ENCODE measurements at places on chromosomes 6 and 20.
A peak's percentile ranks its signal among the peaks of the same experiment; 100 is the strongest.

DNA sequence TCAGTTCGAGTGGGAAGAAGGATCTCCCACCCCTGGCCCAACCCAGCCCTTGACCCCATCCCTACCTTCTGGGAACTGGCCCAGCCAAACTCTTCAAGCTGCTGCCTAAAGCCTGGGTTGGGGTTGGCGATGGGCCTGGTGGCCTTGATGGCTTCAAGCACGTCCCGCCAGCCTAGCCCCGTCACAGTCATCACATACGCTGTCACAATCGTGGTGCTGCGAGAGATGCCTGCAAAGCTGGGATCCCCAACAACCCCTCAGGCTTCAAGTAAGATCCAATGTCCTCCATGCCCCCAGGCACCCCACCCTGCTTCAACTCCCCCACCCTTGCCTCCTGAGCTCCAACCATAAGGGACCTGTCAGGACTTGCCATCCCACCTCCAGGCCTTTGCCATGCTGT, 7.8 kb downstream of the DUSP15 start:
- no peak for DNase-seq

GRCh38 chr20:695165-695866, 19.7 kb upstream of the SCRT2 start:
- DNase-seq, result no peak

DNA sequence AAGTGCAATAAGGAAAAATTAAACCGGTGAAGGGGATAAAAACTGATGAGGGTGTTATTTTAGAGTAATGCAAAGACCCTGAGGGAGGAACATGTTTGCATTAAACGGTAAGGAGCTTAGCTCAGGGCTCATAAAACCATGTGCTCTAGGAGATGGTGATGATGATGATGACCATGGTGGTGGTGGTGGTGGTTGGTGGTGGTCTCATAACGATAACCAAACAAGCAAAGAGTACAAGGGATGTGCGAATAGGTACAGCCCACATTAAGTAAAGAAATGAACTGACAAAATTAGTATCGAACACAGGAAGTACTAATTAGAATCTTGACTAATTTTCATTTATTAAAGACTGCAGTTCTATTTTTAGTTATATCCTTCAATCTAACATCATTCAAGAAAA, 139.1 kb downstream of the ATXN1 start:
- DNase-seq, result no peak

DNA sequence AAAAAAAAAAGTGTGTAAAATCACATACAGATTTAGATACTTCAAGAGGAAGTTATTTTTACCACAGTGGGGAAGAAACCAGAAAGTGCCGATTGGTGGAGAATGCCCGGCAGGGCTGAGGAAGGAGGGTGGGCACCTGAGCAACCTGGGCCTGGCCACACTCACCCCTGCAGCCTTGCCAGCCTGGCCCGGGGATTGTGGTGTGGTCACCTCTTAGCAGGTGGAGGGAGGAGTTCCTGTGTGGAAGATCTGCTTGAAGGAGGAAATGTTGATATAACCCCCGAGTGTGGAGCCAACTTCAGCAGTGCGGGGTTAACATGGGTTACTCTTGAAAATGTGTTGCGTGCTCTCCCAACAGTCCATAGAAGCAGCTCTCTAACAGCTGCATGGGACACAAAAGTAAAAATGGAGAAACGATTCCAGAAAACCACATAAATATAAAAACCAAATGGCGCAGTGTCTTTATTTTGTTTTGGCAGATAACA, 14.7 kb downstream of the UST start:
- DNase-seq, result no peak

- peak; percentile 41 for DNase-seq
Observed at GRCh38 chr6:107769053-107769658, 55.0 kb downstream of the SCML4 start.

DNA sequence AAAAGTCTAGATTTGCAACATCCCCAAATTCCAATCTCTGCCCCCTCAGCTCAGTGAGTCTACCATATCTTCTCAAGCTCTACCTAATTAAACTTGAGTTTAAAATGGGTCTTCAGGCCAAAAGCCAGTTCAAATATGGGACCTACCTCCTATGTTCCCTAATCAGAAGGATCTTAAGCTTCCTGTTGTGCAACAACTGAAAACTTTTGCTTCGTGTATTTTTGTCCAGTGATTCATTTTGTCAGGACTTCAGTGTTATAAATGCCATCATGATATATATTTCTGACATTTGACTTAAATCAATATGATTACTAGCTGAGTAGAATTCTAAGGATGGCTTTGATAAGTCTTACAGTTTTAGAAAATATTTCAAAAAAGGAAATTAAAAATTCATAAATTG, 622.6 kb upstream of the PTCHD4 start:
- no peak for DNase-seq

DNA sequence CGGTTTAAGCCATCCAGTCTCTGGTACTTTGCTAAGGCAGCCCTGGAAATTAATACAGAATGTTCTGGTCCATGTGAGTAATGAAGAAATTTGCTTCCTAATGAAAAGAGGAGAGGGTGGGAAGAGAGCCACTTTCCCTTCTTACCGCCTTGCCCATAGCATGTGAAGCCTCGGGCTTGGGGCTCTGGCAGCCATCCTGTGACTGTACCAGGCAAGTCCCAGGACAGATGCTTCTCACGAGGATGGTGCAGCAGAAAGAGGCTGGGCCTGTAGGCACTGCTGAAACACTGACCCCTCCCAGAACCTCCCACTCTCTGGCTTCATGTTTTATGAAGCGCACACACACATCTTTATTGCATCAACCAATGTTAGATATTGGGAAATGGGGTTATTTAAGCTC, 74.8 kb downstream of the IYD start:
- no peak for DNase-seq

DNA sequence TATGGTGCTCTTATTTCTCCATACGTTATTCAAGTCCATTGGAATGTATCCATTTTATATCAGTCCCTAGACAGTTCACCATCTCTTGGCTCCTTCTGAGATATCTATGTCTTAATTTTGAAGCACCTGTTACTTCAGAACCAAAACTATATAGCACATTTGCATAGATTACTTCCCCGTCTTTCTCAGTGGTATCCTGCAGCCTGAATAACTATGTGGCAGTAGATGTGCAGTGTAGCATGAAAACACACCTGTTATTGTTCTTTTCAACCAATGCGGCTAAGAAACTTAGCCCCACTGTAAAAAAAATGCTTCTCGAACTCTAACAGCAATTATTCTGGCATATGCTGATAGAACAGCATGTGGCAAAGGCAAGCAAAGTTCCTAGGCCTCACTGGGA, 1184.4 kb upstream of the ADGRB3 start:
- no peak for DNase-seq

DNA sequence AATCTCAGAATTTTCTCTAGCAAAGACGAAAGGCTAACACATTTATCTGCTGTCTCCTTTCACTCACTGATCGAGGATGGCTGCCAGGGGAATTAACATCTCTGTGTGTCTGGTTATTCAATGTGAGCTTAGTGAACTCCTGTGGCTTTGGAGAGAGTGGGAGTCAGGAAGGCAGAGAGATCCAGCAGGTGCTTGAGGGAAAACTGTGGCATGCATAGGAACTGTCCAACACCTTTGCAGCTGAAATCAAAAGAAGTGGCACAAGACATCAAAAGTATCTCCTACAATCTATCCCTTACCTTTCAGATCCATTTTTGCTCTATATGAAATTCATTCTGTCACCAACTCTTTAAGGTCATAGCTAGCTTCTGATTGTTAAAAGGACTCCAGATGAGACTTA, 11.8 kb upstream of the FAM184A start:
- no peak for DNase-seq

DNA sequence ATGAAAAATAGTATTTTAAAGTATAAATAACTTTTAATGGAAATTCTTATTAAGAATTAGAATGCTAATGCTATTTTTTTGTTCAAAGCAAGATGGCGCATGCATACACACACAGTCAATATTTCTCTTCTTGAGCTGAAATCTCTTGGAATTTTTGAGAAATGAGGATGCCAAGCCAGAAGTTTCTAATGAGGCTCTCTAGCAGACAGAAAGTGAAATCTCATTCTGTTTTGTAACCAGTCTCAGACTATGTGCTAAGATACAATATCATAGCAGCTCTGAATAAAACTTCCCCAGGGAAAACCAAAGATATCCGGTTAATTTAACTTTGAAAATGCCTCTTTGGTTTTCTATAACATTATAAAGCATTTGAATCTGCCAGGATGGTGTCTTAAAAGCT, 97.2 kb upstream of the HDAC2 start:
- DNase-seq, result no peak

DNA sequence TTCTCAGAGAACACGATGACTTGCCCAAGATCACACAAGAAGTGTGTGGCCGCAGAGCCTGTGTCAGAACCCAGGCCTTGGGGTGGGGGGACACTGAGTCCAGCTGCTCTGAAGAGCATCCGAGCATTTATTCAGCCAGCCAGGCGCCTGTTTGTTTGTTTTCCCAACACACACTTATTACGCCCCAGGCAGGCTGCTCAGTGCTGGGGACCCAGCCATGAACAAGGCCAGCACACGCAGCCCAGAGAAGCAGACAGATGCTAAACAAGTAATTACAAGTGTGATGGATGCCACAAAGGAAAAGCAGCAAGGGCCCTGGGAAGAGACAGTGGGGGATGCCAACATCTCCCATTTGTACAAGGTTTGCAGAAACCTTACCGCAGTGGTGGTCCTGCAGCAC, 19.4 kb upstream of the SIRPA start:
- DNase-seq, result no peak

- DNase-seq, result no peak
Observed at GRCh38 chr20:35443003-35443402, 5.0 kb upstream of the GDF5 start.

- DNase-seq, result no peak
Observed at GRCh38 chr6:5681480-5681879, 325.2 kb downstream of the NRN1 start.

GRCh38 chr20:6956056-6956455, 188.6 kb downstream of the BMP2 start:
- no peak for DNase-seq

DNA sequence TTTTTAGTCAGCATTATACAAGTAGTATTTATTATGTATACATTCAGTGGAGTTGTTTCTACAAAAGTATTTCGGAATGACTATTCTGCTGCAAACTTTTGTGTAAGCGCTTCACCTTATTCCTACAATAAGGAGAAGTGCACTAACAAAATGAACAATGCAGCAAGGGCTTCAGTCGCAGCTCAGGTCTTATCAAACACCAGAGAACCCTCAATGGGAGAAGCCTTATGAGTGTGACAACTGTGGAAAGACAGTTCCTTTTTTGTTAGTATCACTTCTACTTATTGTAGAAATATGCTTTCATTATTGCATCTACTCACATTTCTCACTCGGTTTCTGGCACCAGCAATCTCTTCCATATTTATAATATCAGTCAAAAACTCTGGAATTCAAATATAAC, 18.8 kb downstream of the ZKSCAN3 start:
- no peak for DNase-seq

DNA sequence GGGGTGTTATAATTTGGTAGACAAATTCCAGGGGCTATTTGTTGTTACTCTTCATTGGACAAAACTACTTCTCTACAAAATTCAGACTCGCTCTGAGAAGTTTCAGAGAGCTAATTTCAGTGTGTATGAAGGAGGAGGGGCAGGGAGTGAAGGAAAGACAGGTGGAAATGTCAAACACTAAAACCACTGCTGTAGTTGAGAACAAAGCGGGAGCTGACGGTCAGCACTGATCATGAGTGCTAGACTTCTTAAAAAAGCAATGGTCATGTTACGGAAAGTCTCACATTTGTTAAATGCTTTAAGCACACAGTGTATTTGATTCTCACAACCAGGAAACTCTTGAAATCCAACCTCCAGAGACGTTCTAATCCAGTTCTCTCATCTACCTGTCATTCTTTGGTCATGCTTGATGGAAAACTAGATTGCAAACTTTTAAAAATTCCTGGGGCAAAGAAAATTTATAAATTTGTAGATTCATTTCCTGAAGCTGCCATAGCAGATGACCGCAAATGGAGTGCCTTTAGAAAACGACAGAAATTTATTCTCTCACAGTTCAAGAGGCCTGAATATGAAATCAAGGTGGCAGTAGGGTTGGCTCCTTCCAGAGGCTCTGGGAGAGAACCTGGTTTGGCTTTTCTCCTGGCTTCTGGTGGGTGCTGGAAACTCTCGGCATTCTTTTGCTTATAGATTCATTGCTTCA, 100.7 kb upstream of the CARMIL1 start:
- no peak for DNase-seq

GRCh38 chr6:22657352-22657980, 88.1 kb downstream of the HDGFL1 start:
- DNase-seq, result no peak

- no peak for DNase-seq
Observed at GRCh38 chr6:53369876-53370515, 21.2 kb upstream of the ELOVL5 start.

DNA sequence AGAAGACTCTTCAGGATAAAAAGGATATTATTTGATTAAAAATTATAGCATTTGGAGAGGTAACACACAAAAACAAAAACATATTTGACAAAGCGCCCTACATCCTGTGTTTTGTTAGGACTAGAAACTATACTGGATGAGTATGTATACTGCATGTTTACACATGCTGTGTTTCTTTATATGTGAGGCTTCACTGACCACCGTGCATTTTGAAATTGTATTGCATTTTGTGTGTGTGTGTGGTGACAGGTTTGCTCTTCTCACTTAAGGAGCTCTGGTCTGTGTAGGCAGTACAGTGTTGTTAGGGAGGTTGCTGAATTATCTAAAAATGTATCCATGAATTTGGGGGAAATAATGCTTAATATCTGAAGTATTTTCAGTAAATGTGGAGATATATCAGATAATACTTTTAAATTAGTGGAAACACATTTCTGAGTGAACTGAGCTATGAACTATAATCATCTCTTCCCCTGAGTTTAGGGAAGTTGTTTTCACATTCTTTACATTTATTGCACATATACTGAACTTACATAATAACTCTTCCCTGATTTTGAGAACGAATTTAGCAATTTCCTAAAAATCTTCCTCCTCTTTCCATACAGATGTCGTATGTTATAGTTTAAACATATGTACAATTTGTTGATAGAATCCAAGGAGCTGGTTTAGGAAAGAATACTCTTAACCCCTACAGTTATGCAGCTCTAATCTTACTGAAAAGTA, 43.3 kb downstream of the TMEM170B start:
- DNase-seq, result no peak

GRCh38 chr6:25197111-25197510, 82.1 kb upstream of the CARMIL1 start:
- DNase-seq, result no peak

- no peak for DNase-seq
Observed at GRCh38 chr6:146253691-146254090, 224.8 kb downstream of the GRM1 start.

- DNase-seq, result no peak
Observed at GRCh38 chr6:12593771-12594529, 122.6 kb upstream of the PHACTR1 start.

- peak; percentile 46 for DNase-seq
Observed at GRCh38 chr20:36754656-36755222, 8.8 kb upstream of the NDRG3 start.

DNA sequence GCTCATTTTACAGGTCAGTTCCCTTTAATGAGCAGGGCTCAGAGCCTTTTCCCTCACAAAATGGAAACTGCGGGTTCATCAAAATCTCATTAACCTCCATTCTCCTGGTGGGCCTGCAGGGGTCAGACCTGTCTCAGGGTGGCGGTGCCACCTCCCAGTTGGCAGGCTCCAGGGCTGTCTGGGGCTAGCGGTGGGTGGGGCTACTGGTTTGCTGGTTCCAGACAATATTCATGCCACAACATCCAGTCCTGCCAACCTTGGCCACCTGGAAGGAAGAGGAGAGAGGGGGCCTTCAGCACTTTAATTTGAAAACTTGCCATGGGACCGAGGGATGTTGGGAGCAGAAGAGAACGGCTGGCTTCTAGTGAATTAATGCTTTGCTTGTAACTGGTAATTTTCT, 41.9 kb upstream of the CTNNBL1 start:
- peak; percentile 21 for DNase-seq
